ENCODE measurements at places on chromosomes 2 and 18.

DNA sequence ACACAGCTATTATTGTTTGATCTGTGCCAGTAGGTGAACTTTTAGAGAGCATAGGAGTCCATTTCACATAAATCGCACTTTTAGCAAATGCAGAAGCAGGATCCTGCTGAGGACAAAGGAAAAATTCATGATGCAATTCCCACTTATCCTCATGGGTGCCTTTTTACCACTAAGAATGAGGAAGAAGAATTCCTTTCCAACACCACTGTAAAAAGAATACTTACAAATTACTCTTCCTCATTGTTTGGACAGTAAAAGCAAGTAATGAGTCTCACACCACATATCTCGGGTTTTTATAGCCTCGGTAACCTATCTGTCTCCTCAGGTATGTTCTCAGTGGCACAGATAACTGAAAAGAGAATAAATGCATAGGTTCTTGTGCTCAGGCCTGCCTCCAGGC lies 238.5 kb downstream of the MTX2 start:
- no peak for DNase-seq

DNA sequence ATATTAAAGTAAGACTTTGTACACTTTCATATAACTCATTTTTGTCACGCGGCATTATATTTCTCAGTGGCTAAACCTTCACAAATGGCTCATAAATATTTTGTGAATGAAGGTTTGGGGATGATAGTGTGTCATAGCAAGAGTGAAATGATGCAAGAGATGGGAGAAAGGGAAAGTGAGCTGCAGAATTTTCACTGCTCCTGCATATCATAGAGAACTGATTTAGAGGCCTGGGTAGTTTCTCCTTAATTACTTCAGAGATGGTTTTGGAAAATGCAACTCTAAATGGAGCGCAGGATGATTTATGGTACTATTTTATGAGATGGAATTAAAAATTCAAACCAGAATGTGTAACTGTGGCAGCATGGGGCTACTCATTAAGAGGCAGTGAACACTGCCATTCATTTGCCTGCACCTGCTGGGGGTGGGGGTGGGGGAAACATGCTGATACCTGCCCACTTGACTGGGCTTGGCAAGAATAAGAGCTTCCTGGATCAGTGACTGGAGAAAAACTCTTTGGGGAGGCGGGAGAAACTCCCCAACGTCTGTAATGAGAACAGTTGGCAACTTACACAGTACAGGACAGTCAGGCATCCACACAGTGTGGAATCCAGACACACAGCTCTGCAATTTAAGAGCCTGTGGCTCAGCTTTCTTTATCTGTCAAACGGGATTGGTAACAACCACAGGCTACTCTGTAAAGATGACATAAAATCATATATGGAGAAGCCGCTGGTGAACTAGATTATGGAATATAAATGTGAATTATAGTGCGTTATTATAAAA lies 941.9 kb downstream of the SLC4A3 start:
- no peak for DNase-seq

- no peak for DNase-seq
These were observed 108.8 kb downstream of the MTCL1 start for GRCh38 chr18:8814206-8814605.

DNA sequence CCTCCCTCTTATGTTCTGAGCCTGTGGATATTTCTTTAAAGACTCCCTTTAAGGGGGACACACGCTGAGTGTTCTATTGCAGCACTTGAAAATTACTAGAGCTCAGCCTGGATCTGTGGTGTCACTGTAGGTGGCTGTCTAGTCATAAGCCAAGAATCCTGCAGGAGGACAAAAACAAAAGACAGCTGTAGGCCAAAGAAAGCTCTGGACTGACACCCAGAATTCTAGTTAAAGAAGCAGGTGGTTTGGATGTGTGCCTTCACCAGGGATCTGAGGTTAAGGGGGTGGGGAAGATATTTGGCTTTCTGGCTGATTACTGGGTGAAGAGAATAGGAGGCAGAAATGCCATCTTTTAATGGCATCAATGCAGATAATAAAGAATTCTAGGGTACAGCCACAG lies 842.5 kb upstream of the NXPH2 start:
- DNase-seq, result no peak

DNA sequence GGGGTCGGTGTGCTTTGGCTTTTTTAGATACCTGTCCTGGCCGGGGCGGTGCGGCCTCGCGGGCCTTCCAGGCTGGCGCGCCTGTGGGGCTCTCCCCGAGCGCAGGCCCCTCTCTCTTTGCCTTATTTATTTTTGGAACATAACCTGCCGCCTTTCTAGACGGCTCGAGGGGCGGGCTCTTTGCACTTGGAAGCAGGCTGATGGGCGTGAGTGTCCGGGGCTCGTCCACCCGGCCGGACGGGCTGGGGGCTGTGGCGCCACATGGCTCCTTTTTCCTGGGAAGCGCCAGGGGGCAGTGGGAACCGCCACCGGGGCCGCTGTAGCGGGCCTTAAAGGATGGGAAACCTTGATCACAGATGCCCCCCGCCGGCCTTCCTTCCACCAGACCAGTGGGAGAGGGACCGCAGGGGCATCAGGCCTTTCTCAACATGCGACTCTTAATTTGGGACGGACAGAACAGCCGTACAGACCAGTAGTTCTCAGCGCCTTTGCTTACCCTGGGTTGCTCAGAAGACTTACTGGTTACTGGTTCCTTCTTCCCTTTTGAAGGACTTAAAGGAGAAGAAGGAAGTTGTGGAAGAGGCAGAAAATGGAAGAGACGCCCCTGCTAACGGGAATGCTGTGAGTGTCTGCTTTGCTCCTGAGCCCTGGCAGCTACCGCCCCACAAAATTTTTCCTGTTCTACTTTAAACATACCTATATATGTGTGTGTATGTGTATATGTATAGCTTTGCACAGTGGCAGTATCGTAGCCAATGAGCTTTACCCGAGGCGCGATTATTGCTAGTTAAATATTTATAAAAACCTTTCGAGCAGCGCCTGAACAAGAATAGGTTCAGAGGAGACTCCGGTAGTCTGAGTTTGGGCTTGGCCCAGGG lies 2.7 kb downstream of the PTMA start:
- DNase-seq, result no peak

Data from activated CD4-positive, alpha-beta T cell treated with anti-CD3 and anti-CD28 coated beads for 4 hours (primary cell).